ENCODE measurements at places on chromosomes 5 and 9.
A peak's percentile ranks its signal among the peaks of the same experiment; 100 is the strongest.

- DNase-seq: no peak
These were observed 32.3 kb upstream of the CSF1R start for GRCh38 chr5:150118561-150119229.

- DNase-seq: peak; percentile 30
These were observed 115.9 kb downstream of the RGS3 start for GRCh38 chr9:113579283-113580040.

DNA sequence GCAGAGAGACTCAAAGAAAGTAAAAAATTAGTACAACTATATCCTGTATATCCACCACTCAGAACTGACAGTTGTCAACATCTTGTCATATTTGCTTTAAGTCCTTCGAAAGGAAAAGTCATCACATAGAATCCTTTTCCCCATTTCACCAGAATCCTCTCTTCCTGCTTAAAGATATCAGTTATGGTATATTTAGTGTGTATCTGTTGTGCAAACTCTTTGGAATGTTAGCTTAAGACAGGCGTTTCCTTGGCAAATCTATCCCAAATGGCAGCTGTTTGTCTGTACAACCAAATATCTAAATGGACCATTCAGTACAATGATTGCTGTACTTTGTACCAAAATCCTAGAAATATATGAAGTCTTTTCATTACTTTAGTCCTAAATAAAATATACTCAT is 98.5 kb downstream of the ITGA1 start:
- DNase-seq: no peak

DNA sequence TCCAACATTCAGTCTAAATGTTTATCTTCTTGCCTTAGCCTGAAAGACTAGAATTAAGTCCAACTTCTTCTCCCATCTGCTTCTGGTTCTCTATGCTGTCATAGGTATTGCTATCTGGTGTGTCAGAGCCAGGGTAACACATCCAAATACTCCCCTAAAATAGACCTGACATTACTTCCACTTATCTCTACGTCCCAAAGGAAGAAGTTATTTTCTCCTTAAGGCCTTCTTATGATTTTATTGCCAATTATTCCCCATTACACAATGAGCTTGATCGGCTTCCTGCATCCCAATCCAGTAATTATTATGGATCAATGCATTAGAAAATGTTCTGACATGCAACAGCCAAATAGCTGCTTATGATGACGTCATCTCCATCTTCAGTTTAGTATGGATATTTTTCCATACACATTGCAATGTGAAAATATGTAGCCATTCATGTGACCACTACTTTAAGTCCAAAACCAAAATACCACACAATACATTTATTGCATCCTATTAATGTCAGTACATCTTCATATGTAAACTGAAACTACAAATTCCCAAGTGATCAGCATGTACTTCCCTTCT is 555.5 kb downstream of the MAT2B start:
- DNase-seq: no peak

DNA sequence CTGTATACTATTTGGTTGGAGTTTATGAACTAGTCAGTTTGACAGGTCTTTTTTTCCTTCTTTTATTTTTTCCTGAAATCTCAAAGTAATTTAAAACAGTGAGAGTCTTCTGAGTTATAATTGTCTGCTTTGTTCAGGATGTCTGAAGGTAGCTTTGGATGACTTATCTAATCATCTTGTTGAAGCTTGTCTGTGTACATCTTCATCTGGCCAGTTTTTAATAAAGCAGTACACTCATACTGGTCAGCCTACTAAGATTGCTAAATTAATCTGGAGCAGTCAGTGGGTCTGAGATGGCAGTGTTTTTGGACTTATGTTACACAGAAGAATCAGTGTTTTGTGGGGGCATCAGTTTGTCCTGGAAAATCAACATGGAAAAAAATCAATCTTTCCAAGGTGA is 482.4 kb downstream of the CDH10 start:
- no peak for DNase-seq

- peak; percentile 12 for DNase-seq
These were observed 156.8 kb downstream of the MAPKAP1 start for GRCh38 chr9:125549891-125550885.

- DNase-seq: no peak
These were observed 27.3 kb downstream of the NADK2 start for GRCh38 chr5:36214436-36214835.

GRCh38 chr5:6753851-6754250 is 40.6 kb downstream of the TENT4A start:
- no peak for DNase-seq

DNA sequence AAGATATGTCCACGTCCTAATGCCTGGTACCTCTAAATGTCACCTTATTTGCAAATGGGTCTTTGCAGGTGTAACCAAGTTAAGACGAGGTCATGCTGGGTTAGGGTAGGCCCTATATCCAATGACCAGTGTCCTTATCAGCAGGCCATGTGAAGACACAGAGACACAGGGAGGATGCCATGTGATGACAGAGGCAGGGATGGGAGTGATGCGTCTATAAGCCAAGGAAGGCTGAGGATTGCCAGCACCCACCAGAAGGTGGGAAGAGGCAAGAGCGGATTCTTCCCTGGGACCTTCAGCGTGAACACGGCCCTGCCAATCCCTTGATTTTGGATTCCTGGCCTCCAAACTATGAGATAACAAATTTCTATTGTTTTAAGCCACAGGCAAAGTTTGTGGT is 123.4 kb upstream of the CXCL14 start:
- no peak for DNase-seq

GRCh38 chr5:39469777-39470415 is 45.1 kb upstream of the DAB2 start:
- no peak for DNase-seq

DNA sequence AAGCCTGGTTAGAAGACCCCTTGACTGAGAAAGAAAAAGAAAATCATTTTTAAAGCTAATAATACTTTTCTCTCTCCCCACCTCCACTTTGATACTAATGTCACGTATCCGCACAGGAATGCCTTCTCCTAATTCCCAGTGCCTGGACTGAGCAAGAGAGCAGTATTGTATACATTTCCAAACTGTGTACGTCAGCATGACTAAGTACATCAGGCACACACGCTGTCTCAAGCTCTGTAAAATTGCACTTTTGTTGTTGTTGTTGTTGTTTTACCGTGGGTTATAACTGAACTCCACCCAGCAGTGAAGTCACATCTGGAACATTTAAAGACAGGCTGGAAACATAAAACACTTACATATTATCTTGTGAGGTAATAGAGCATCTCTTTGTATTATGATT is 407.6 kb downstream of the DNAH5 start:
- DNase-seq: no peak

GRCh38 chr9:68749135-68749534 is 44.1 kb downstream of the PIP5K1B start:
- DNase-seq: no peak

DNA sequence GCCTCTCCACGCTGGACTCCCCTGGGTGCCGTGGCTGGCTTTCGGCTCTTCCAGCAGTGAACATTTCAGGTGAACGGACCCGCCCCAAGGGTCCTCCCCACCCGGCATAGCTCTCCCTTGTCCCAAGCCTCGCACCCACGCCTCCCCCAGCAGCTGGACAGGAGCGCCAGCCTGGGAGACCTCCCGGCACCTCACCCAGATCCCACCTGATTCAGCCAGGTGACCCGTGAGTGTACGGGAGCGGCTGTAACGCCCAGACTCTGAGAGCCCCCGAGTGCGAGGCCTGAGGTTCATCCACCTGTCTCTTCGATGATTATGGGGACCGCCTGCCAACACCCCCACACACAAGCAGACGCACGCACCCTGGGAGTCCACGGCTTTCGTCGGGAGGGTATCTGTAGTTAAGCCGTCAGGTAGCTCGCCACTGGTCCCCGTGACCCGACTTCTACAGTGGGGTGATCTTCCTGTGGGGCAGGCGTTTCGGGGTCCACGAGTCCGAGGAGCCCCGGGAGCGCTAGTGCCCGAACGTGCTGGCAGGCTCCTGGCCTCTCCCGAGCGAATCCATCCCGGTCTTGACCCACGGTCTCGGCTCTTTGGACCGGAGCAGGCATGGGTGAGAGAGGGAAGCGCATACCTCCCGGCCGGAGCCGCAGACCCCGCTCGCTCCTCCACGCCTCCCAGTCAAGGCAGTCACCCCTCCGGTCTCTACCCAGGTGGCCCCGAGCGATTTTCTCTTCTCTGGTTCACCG is 14.9 kb downstream of the TRIM7 start:
- no peak for DNase-seq

GRCh38 chr5:77087484-77088261 is 588 bp upstream of the ZBED3 start:
- DNase-seq: peak; percentile 5

GRCh38 chr9:136587145-136587943 is 41.5 kb upstream of the NOTCH1 start:
- peak; percentile 78 for DNase-seq

- DNase-seq: no peak
These were observed 32.2 kb downstream of the BHMT start for GRCh38 chr5:79143684-79144379.

GRCh38 chr9:78118742-78119473 is 87.3 kb upstream of the GNAQ start:
- DNase-seq: peak; percentile 67

GRCh38 chr9:69857131-69857530 is 36.5 kb downstream of the CFAP95 start:
- DNase-seq: peak; percentile 71

GRCh38 chr5:40660751-40661150 is 19.0 kb upstream of the PTGER4 start:
- DNase-seq: no peak

DNA sequence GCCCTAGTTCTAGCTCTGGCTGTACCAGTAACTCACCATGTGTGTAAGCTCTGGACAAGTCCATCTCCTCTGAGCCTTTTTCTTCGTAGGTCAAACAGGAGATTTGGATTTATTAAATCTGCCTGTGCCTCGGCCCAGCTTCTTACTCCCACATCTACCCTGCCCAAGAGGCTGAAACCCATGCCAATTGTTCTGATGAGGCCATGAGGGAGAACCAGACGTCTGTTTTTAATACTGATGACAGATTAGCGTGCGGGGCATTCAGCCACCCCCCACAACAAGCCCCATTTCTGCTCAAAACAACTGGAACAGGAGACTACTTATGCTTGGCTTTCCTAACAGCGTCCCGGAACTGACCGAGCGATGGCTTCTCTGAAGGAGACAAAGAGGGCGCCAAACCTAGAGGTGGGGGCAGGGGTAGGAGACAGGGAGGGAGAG is 81.2 kb upstream of the TRIM32 start:
- DNase-seq: peak; percentile 35

GRCh38 chr5:159175547-159175946 is 33.8 kb downstream of the RNF145 start:
- DNase-seq: no peak

GRCh38 chr9:11182001-11182400 is 569.2 kb upstream of the PTPRD start:
- DNase-seq: no peak

GRCh38 chr5:68968429-68968828 is 125.4 kb upstream of the SLC30A5 start:
- DNase-seq: no peak

- peak; percentile 36 for DNase-seq
These were observed 40.9 kb upstream of the SLC25A51 start for GRCh38 chr9:37944671-37945481.

DNA sequence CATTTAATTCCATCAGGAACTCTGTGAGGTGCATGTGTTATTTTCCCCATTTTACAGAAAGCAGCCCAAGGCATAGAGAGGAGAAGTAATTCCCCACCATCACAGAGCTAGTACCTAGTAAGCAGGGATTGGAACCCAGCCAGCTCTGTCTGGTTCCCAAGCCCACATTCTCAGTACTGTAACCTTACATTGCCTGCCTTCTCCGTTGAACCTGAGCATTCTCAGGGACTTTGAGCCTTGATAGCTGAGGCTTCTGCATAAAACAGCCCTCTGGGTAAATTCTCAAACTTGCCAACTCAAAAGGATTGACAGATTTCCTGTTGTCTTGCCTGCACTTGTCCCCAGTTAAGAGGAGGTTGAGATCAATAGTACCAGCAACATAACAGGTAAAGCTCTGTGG is 9.2 kb upstream of the GLE1 start:
- no peak for DNase-seq

DNA sequence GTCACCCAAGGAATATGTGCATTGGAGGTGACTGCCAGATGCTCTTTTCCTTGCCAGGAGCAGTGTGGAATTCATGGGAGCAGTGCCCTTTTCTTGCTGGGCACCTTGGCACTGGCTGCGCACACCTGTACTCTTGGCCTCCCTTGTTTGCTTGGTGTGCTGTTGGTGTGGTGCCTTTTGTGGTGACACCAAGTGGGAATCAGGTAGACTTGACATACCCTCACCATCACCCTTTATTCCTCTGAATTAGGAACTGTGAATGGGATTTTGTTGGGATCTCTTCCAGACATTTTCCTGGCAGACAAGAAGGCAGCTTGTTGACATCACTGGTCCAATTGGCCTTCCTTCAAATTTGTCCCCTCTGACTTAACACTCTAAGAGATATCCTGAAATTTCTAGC is 82.3 kb downstream of the RAI14 start:
- no peak for DNase-seq

DNA sequence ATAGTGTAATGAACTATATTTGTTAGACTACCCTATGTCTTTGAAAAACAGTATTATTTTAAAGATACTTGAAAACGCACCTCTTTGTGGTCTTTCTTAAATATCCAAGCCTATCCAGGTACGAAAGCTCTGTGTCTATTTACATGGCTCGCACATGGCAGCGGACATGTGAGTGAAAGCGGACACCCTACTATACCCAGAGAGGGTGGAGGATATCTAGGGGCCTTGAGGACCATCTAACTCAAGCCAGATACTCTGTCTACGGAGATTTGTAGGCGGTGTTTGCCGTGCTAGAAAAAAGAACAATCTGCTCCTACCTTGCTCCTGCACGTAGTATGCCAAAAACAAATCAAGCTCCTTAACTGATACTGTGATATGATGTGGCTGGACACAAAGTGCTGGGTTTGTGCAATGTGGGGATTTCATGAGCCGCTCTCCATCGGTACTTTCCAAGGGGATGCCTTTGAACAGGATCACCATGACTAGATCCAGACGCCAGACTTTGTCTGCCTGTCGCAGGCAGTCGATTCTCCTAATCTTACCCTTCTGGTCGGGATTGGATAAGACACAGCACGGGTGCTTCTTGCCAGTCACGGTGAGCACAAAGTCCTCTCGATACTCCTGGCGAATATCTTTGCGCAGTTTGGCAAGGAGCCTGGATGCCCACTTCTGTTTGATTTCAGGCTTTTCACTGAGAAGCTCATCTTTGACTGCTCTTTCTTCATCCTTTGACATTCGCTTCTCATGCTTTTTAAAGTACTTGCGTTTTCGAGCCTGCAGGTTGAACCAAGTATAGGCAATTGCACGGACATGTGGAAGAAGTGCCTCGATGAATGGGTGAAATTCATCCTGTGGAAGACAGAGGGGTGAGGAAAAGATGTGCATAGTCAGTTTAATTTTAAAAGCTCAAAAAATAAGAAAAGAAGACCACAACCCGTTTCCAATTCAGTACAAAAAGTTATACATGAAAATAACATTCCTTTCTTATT is 7.0 kb downstream of the NFIB start:
- no peak for DNase-seq

Measured in GM03348 (cell line).